CD4-positive, alpha-beta T cell treated with Interleukin-15 for 4 hours (primary cell): ENCODE measurements at places on chromosomes 6 and 20.

DNA sequence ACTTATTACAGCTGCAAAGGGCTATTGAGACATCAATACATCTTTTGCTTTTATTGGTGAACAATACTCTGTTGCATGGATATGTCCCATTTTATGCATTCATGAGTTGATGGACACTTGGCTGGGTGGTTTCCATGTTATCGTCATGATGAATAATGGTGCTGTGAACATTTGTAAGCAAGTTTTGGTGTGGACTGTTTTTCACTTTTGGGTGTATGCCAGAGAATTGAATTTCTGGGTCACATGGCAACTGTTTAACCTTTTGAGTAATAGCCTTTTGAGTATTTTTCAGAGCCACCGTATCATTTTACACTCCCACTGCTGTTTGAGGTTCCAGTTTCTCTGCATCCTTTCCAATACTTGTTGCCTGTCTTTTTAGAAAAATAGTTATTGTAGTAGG is 107.0 kb downstream of the JARID2 start:
- DNase-seq, result no peak

DNA sequence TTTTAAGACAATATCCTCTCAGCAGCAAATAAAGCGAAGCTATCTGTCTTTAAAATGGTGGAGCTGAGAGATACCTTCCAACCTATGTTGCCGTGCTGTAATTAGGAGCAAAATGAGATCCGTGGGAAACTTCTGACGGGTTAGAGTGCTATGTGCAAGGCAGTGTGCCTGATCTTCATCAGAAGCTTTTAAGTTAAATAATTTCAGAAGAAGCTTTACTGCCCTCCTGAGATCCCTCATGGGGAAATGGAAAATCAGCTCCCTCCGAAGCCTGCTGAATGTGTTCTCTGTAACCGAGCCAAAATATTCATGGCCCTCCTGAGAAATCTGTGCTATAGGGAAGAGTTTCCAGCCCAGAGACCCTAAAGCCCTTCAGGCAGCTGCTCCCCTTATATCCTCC is 43.7 kb upstream of the TBC1D7 start:
- DNase-seq, result no peak

DNA sequence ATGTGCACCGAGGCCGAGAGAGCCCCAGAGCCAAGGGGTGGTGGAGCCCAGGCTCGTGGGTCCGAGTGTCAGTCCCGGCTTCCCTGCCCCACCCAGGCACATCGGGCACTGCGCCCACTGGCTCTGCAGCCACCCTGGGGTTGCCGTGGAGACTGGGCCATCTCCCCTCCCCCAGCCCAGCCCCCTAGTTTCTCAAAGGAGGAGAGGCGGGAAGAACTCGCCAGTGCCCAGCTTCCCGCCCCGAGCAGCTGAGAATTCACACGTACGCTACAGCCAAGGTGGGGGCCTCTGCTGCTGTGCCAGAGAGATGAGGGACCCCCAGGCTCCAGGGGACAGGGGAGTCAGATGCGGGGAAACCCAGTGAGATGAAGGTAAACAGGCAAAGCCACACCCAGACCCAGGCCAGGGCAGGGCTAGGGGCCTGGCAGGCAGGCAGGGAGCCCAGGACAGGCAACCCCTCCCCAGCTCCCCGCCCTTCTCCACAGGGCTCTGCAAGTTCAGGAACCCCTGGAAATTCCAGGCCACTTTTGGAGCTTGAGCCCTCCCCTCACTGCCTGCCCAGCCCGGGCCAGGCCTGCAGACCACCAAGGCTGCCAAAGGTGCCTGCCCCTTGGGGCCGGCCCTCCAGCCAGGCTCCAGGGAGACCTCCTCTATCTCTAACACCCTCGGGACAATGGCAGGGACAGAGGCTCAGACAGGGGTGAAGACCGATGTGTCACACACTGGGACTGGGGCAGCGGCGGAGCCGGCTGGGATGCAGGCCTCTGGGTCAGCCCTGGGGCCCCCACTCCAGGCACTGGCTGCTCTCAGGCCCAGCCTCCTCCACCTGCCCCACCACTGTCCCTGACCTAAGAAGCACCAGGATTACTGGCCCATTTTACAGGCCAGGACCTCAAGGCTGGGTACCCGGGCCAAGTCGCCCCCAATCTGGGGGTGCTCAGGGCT is 6.0 kb downstream of the LAMA5 start:
- no peak for DNase-seq

DNA sequence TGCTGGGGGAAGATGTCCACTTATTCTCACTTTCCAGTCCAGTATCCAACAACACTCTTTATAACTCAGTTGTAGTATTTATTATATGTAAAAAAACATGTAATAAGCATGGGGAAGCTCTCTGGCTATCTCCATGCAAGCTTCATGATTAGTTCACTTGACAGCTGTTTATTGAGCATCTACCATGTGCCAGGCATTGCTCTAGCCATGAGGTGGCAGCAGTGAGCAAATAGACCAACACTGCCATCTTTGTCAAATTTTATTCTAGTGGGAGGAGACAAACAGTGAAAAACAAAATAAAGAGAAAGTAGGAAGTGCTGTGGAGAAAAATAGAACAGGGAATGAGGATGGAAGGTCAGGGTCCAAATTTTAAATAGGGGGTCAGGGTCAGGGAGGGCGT is 131.8 kb downstream of the CFAP61 start:
- no peak for DNase-seq

DNA sequence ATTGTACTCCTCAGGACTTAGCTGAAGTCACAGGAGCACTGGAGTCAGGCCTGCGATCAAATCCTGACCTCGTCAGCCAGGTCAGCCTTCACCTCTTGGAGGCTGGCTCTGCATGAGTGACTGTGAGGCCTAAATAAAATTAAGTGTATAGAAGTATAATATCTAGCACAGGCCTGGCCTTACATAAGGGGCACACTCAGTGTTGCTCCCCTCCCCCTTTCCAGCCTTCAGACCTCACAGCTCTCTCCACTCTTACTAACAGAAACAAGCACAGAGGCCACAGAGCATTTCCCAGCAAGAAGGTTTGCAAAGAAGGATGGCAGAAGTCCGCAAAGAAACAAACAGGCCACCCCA is 84.8 kb downstream of the TRERF1 start:
- DNase-seq, result no peak

DNA sequence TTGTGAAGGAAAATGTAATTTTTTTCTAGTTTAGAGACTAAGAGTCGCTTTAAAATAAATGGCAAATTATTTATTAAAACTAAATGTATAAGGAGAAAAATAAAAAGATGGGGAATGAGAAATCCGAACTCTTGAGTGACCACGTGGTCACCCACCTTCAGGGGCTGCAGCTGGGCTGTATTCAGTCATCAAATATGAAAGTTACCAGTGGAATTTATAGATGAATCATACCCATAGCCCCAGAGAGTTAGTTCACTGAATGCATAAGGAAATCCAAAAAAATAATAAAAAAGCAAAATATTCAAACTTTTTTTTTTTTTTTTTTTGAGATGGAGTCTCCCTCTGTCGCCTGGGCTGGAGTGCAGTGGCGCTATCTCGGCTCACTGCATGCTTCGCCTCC is 947.7 kb upstream of the ADGRB3 start:
- no peak for DNase-seq

DNA sequence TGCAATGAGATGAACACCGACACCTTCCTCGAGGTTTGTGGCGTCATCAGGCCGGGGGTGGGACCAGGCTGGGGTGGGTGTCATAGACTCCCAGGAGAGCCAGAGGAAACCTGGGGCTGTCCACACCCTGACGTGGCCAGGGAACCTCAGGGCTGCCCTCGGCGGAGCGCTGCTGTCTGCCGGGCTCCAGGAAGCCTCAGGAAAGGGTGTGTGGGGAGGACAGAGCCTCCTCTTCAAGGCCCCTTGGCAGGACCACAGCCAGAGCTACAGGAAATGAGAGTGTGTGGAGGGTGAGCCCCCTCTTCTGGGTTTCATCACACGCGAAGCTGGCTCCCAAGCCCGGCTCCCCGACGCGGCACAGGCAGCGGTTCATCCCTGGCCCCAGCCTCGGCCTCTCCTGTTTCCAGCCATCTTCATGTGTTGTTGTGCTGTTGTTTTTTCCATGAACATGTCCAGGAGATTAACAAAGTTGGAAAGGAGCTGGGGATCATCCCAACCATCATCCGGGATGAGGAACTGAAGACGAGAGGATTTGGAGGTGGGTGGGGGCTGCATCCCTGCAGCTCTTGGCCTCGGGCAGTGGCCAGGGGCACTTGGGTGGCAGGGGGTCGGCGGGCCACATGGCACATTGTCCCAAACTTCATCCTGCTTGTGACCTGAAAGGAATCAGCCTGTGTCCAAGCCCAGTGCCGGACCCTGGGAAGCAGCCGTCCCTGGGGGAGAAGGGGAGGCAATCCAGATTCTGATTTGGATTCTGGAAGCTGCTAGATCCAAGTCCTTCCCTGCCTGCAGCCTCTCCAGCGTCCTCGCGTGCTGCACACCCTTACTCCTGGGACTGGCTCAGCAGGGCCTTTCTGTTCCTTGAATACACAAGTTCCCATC is 6.4 kb downstream of the NPEPL1 start:
- DNase-seq, result no peak

- no peak for DNase-seq
Observed at GRCh38 chr6:37459981-37460800, 27.2 kb downstream of the CMTR1 start.

DNA sequence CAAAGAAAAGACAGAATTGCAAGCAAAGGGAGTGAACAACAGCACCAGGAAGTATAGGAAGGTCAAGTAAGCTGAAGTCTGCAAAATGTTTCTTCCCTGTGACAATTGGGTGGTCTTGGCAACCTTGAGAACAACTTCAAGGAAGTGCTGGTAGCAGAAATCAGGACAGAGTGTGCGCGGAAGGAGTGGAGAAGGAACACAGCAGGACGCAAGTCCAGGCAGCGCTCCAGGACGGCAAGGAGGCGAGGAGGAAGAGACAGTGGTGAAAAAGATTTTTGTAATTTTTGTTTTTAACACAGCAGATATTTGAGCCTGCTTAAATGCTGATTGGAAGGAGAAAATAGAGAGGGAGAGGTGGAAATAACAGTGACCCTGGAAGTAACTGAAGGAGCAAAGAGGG is 141.7 kb downstream of the F13A1 start:
- DNase-seq, result no peak

DNA sequence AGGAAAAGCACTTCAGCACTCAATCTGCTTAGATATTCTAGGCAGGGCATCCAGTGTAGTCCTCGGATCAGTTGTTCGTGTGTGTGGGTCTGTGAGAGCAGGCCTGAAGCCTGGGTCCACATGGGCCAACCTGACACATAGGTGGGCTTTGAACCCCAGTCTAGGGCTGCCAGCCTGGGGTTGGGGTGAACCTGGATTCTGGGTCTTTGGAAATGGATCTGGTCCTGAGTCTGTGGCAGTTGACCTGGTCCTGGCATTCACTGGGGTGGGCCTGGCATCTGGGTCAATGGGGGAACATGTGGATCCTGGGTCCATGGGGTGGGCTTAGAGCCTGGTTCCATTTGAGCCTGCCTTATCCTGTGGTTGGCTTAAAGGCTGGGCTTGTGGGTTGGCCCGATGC is 492.6 kb upstream of the MAN1A1 start:
- no peak for DNase-seq

- DNase-seq, result no peak
Observed at GRCh38 chr20:39429726-39430125, 467.6 kb downstream of the DHX35 start.

GRCh38 chr20:56676679-56677078 is 47.6 kb downstream of the TFAP2C start:
- DNase-seq, result no peak

DNA sequence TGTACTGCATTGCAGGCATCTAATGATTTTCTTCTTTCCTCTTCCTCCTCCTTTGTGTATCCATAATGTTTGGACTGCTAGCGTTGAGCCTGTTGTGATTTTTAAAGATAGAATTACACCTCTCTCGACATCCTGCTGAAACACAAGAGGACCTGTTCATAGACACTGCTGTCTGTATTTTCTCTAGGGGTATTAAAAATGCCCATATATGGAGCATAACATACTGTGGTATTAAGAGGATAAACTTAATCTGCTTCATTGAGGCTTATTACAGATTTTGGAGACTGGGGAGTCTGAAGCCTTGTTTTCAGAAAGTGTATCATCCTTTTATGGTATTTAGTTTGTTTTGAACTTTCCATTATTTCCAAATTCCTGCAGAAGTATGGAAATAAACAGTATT is 414.3 kb downstream of the CDKAL1 start:
- no peak for DNase-seq

GRCh38 chr20:59004493-59004762 is 2.6 kb downstream of the CTSZ start:
- peak; percentile 47 for DNase-seq

DNA sequence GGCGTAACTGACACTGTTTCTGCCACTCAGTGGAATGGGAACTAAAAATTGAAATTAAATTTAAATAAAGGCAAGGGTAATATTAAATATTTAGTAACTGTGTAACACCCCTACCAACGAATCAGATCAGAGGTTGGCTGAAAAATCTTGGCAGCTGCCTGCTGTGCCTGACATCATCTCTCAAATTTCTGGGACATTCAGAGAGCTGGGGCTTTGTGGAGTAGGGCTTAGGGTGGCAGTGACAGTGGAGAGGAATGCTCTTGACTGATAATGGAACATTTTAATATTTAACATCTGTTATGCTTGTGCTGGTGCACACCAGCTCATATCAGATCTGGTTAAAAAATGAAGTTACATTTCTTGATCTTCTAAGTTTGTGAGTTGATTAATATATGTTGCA is 62.2 kb downstream of the RFPL4B start:
- DNase-seq, result no peak

DNA sequence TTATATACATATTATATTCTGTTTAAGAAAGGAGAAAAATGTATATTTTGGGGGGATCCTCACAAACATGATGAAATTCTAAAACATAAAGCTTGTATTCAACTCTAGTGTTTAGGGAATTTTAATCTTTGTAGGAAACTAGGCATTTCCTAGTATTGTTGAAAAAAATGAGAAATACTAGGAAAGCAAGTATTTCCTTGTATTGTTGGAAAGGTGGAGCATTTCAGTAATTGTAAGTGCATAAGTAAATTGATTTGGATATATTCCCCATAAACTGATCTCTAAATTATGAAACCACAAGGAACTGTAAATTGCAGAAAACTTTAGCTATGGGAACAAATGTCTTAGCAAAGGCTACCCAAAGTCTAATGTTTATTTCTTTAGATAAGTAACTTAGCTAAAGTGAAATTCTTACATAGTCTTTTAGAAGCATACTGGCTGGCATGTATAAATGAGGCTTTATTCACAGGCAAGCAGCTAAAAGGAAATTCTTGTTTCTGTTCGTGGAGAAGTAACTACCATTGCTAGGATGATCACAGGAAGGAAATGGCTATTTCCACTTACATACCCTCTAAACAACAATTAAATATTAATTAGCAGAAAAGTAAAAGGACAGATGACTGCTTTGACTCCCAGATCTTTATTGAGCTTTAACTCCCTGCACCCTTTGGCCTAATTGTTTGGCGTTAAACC is 19.9 kb upstream of the NRN1 start:
- no peak for DNase-seq

GRCh38 chr20:48709058-48709691 is 118.6 kb downstream of the PREX1 start:
- DNase-seq, result no peak
